ENCODE measurements at places on chromosomes 1 and 21.

- no peak for DNase-seq
These were observed 3.7 kb upstream of the HP1BP3 start for GRCh38 chr1:20790785-20791184.

DNA sequence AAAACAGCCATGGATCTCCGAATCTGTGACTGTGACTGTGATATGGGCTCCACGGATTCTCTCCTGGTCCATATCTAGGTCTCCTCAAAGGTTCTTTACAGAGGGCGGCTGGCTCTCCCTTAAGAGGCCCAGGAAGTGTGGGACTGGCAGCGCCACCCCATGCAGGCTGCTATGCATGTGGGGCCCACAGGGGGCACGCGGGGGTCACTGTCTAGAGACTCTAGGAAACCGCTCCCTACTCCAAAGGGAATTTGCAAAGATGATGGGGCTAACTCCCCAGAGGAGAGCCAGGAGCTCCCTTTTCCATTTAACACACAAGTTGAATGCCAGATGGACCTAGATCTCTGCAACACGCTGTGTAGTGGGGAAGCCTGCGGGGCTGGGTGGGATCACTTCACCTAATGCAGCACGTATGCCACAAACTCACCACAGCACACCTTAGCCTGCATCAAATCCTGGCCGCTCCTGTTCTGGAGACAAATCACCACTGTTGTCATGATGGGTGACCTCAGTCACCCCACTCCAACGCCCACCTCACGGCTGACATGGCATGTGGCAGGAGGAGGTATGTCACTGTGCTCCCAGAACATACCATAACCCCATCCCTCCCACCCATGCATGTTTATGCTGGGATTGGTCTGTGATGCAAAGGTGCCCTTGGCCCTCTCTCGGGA lies 61.7 kb downstream of the SLC45A1 start:
- DNase-seq = no peak

DNA sequence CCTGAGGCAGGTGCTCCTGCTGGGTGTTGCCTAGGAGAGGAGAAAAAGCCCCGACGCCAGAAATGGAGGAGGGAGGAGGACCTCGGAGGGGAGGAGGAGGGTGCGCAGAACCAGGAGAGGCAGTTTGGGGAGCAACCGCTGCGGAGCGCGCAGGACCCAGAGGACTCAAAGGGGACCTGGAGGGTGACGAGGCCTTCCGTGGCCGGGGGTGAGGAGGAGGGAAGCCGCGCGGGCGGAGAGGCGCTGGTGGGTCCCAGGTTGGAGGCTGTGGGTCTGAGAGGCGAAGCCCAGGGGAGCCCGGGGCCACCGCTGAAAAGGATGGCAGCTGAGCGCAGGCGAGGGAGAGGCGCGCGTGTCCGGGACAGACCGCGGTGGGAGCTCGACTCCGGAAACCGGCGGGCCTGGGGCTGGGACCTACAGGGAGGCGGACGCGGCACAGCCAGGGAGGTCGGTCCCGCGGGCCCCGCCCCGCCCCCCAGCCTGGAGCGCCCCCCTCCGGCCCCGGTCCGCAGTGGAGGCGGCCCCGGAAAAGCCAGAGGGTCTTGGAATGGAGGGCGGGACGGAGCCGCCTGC lies 15.1 kb downstream of the RNF223 start:
- no peak for DNase-seq

GRCh38 chr1:190273161-190273560 lies 204.5 kb downstream of the BRINP3 start:
- no peak for DNase-seq

GRCh38 chr21:36706951-36707762 lies 8.2 kb downstream of the SIM2 start:
- DNase-seq = no peak

- no peak for DNase-seq
These were observed 17.2 kb upstream of the C1QA start for GRCh38 chr1:22619252-22619651.

GRCh38 chr1:25096307-25097150 lies 135.8 kb downstream of the SYF2 start:
- DNase-seq = no peak

DNA sequence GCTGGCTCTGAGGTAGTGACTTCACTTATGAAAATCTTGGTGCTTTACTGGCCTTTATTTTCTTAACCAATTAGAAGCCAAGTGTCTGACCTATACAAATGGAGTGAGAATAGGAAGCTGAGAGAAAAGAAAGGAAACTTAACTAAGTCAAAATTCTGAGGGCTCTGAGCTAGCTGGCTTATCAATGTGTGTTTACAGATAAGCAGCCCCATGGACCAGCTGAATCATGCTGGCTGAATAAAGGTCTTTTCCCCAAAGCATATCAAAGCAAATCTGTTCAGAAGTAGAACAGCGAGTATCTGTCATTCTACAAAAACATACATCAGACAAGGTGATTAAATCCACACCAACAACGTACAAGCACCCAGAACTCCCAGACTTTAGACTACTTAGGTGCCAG lies 117.2 kb downstream of the BRINP2 start:
- DNase-seq = no peak

GRCh38 chr21:35926003-35926740 lies 134.2 kb downstream of the SETD4 start:
- DNase-seq = no peak

DNA sequence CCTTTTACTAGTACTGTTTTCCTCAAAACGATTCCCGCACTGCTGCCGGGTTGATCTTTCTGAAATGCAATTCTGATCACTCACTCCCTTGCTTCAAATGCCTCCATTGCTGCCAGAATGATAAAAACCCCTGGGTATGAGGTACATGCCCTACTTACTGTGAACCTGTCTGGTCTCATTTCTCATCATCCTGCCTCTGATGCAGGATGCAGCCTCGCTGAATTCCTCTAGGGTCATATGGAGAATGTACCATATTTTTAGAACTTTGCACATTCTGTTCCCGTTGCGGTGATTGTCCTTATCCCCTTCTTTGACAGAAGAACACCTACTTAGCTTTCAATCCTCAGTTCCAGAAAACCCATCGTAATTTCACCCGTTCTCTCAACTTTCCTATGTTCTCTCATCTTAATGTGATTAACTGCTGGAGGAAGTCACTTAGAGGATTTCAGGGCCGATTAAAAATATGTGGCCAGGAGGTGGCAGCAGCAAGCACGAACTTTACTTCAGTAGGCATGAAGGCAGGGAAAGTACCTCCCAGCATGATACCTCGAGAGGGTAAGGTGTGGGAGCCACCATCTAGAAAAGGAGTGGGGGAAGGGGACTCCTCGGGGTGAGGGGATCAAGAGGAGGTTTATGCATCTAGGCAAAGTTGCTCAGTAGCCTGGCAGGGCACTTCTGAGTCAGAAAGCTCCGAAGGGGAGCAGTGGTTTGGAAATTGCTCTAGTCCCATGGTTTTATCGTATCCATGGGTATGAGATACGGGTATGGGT lies 361.5 kb upstream of the ZP4 start:
- DNase-seq = peak; percentile 16

DNA sequence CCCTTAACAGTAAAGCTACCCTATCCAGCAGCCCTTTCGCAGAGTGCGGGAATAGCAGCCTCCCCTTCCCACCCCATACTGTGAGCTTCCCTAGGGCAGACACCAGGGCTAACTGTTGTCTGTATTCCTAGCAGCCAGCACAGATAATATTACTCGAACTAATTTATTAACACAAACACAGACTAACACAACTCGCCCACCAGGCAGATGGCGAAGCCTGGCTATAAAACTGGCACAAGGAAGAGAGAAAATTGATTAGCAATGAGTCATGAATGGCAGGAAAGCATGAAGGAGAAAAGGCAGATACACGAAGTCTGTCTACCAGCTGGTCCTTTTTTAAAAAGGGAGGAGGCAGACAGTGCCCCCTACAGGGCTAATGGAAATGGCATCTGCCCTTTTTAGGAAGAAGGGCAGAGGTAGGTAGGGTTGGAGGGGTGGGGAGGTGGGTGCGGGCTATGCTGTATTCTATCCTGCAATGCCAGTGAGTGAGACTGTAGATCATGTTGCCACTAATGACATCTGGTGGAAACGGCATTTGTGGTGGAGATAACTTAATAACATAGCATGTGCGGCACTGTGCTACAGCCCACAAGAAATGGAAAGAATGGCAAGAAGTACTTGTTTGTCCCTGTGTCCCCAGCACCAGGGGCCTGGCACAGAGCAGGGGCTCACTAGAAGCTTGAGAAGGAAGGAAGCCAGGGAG lies 30.6 kb upstream of the CTPS1 start:
- DNase-seq = no peak

DNA sequence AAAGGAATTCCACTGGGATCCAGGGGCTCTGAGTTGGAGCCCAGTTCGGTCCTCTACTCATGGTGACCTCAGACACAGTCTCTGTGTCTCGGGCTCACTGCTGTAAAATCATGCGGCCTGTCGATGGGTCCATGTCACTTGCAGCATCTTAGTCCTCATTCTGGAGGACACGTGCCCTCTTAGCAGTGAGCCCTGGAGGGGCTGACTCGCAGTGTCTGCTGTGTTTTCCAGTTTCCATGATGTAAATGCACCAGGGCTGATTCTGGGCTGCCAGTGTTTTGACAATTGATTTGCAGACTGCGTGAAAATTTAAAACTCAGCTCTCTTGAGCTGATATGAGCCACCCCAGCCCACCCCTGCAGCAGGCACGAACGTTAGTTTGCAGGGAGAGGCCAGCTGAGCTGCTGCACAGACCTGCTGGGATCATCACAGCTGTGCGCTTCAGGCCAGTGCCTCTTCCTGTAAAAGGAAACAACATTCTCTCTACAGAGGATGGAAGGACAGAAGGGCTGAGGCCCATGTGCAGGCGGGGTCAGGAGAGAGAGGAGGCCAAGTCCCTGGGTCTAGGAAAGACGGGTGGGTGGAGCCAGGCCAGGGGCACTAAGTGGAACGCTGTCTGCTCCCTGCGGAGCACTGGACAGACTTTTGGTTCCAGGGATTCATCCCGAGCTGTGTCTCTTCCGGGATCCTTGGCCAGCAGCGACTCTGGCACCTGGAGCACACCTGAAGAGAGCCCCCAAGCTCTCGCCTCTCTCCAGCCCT lies 42.6 kb downstream of the RSPH1 start:
- no peak for DNase-seq

DNA sequence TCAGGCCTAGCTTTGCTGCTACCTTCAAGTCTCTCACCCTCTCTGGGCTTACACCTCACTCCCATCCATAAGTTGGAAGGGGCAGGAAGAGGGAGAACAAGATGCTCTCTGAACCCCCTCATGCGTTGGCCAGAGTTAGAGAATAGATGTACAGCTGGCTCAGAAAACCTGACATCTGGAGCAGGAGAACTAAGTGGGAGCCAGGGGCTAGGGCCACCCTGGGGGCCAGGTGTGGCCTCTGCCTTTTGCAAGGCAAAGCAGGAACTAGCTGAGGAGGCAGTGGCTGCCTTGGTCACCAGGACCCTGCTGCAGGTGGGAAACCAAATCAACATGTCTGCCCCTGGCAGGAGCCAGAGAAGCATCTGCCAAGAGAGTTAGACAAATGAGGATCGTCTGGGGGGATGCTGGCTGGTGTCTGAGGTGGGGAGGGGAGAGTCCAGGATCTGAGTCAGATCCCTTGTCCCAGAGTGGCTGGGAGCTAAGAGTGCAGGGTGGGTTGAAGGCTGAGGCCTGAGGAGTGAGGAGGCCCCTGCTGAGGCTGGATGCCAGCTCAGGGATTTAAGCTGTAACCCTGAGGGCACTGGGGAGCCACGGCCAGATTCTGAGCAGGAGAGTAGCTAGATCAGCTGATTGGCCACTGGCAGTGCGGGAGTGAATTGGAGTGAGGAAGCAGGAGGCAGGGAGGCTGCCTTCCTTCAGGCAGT lies 115.0 kb downstream of the EPHB2 start:
- DNase-seq = no peak

DNA sequence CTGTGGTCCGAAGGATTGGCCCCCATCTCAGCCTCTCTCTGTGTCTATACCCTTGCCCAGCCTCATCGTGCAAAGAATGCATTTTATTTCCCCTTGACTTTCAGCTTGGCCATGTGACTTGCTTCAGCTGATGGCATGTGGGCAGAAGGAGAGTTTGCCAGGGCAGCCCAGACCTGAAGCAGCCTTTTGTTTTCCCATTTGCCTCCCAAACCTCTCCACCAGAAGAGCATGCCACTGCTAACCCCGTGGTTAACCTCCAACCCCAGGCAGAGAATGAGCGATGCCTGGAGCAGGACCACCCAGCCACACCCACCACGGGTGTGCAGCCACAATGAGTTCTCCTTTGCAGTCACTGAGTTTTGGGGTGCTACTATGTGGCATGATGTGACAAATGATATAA lies 136.4 kb downstream of the SETD4 start:
- DNase-seq = no peak

DNA sequence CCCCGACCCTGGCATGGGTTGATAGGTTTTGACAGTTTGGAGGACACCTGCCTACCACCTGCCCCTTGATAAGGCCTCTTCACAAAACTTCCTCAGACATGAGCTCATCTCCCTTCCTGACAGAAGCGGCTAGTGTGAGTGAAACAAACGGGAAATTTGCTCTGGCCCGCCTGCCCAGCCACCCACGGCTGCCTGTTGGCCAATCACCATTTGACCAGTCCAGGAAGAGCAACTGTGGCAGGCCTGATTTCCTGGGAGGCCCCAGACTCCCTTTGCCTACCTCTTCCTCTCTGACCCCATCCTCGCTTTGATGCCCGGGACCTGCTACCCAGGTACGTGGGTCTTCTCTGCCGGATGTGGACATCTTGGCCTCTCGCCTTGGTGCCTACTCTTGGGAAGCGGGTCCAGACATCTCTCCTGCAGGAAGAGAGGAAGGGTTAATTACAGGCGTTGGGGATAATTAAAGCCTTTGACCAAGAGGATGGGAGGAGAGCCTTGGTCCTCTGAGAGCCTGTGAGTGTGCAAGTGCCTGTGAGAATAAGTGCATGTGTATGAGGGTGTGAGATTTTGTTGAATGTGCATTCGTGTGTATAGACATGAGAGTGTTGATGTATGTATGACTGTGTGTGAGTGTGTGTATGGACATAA lies 1.1 kb upstream of the EPHA2 start:
- DNase-seq = no peak

GRCh38 chr1:19067912-19068638 lies 111.6 kb upstream of the IFFO2 start:
- no peak for DNase-seq

GRCh38 chr1:33086384-33086850 lies 5.5 kb downstream of the AZIN2 start:
- no peak for DNase-seq

DNA sequence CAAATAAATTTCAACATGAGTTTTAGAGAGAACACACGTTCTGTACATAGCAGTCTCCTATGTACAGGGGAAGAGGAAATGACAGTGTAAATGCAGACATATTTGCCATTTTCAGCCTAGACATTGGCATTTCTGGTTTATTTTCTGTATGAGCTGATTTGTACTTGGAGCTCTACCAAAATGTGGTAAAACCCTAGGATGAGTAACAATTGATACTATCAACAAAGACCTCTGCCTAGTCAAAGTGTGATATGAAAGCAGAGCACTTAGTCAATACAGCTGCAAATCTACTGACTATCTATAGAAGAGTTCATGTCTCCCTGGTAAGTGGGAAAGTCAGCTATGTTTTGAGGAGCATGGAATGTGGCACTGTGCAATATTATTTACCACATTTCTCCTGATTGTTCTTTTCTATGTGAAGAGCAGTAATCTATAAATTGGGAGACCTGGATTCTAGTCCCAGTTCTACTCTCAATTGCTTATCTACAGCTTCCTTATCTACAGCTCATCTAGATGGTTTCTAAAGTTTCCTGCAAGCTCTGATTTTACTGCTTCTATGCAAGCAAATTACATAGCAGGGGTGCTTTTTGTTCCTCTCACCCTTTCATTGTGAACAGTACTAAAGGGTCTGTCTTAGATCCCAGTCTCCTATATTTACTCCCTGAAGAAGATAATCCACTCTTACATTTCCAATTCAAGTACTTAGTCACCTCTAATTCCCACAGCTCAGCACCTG lies 334.2 kb downstream of the NTNG1 start:
- no peak for DNase-seq

- no peak for DNase-seq
These were observed 73.1 kb downstream of the ATP6V1G3 start for GRCh38 chr1:198467342-198467741.

Data from left renal cortex interstitium (tissue), 4 donors.